ENCODE measurements at places on chromosomes 16 and 17. TPM values are rescaled to one million over a fixed set of nuclear protein-coding genes. Genes with fewer than 3 reads are reported as not detected.
A peak's percentile ranks its signal among the peaks of the same experiment; 100 is the strongest.

Gene PIRT
- not detected for total RNA-seq

DNA sequence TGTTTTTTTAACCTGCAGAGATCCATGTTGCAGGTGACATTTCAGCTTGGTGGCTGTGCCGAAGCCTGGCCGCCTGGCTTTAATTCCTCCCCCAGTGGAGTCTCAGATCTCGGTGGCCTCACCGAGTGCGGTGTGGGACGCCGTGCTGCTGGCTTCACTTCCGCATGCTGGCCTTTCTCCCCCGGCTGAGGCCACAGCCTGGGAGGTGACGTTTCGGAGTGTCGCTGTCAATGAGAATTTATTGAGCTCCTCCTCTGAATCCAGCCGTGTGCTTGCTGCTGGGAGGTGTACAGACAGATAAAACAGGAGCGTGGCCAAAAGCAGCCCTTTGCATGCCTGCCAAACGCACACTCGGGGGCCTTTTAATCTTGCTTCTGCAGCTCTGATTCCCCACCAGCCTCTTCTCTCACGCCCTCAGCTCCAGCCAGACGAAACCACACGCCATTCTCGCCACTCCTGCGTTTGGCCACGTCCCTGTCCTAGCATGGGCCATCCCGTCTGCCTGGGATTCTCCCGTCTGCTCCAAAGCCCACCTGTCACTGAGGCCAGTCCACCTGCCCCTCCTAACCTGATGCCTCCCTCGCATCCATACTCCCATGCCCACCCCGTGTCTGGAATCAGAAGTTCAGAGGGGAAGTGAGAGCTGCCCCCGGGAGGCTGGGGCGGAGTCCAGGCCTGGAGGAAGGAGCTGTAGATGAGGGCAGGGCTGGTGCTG is 3.6 kb downstream of the GSE1 start:
- DNase-seq = peak; percentile 74

Gene HOXB7
- total RNA-seq = 1.0 TPM

Gene DNAH9
- not detected for total RNA-seq

- DNase-seq = no peak
Measured at GRCh38 chr17:54901230-54901822, 674 bp downstream of the TOM1L1 start.

- no peak for DNase-seq
Measured at GRCh38 chr17:81891303-81891552, 158 bp downstream of the ALYREF start.

- DNase-seq = no peak
Measured at GRCh38 chr17:81052199-81052997, 17.4 kb downstream of the BAIAP2 start.

- no peak for DNase-seq
Measured at GRCh38 chr17:61720016-61720795, 129.2 kb upstream of the NACA2 start.

- no peak for DNase-seq
Measured at GRCh38 chr16:31507617-31507928, 618 bp downstream of the RUSF1 start.

DNA sequence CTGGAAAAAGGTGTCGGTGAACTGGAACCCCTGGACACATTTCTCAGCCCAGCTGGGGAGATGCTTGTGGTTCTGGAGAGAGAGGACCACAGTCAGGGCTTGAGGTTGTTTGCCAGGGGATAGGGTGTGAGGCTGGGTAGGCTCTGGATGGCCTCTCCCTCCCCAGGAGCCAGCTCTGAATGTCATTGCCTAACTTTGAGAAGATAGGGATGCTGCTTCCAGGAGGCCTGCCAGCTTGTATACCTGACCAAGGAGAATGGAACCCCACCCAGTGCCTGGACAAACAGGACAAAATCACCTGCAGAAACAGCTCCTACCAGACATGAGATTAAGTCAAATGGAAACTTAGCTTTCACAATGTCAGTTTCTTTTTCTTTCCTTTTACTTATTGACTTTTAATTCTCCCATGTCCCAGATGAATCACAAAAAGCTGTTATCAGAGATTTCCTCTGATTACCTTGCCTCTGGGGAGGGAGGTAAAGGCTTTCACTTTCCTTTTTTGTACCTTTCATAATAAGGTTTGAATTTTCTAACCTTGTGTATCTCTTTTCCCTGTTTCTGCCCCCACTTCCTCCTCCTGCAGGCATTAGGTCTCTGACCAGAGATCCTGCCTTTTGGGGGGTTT is 29.8 kb upstream of the PLLP start:
- DNase-seq = no peak

DNA sequence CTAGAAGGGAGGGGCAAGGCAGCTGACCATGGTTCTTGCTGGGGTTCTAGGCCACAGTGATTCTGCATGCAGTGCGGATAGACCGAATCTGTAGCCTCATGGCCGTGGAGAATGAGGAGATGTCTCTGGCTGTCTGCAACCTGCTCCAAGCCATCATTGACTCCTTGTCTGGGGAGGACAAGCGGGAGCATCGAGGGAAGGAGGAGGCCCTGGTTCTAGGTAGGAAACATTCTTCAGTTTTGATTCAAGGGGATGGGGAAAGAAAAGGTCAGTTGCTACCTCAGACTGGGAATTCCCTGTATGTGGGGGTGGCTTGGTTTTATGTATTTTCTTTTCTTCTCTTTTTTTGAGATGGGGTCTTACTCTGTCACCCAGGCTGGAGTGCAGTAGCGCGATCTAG is 7.6 kb downstream of the UNC45B start:
- no peak for DNase-seq

DNA sequence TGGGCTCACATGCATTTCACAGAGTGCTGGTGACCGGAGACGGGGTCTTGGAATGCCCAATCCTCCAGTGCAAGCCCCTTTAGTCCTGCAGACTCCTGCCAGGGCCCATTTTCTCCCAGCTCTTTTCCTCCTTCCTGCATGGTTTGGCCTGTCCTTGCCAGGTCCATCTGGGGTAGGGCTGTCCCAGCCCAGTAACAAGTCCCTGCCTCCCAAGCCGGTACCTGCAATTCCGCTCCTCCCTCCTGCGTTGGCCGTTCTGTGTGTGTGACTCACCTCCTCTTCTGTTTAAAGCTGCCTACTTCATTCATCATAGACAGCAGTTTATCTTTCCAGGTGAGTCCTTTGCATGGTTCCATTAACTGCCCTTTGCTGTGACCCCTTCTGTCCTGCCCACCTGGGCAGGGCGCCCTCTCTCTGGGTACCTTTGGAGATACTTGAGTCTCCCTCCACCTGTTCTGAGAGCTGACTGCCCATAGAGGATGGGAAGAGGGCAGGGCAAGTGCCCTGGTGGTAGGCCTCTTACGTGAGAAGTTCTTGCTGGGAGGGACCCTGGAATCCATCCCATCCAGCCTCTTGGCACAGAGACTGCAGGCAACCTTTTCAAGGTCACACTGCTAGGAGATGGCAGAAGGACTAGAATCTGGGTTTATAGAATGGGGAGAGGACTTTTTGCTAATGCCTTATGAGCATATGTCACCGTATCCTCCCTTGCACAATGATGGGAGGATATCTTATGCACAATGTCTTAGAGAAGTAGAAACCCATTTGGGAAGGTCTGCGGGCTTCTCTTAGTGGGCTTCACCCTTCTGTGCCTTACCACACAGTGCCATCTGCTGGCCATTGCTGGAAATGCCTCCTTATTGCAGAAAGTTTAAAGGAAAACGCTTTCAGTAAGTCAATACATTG is 29.7 kb upstream of the LGALS9 start:
- DNase-seq = peak; percentile 89

Gene COPZ2
- total RNA-seq = 4.3 TPM

DNA sequence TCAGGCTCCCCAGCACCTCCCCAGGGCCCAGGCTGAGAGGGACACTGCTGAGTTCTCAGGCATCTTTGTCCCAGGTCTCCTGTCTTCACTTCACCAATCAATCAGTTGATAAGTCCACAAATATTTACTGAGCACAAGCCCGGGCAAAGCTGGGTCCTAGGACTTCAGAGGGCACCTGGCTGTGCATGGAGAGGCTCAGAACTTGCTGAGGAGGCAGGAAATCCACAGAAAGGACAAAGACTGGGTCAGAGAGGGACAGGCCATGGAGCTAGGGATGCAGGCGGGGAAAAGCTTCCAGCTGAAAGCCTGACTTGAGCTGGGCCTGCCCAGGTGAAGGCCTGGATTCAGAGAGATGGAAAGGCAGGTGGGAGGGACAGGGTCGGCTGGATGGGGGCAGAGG is 33.2 kb upstream of the C1QL1 start:
- DNase-seq = no peak

DNA sequence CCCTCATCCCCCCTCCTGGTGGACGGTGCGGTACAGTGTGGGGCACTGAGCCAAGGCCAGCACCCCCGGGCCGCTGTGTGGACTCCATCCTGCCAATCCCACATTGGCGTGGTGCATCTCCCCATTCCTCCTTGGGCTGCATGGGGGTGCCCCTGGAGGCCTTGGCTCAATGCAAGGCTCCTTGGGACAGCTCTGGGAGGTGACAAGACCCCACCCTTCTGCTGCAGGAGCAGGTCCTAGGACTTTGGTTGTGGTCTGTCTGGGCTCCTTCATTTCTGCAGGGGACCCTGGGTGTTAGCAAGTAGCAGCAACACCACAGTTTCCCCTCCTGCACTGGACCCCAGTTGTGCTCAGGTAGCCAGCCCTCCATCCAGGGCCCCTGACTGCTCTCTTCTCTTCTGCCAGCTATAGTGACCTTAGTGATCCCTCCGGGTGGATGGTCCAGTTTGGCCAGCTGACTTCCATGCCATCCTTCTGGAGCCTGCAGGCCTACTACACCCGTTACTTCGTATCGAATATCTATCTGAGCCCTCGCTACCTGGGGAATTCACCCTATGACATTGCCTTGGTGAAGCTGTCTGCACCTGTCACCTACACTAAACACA is 1.3 kb downstream of the PRSS21 start:
- no peak for DNase-seq

DNA sequence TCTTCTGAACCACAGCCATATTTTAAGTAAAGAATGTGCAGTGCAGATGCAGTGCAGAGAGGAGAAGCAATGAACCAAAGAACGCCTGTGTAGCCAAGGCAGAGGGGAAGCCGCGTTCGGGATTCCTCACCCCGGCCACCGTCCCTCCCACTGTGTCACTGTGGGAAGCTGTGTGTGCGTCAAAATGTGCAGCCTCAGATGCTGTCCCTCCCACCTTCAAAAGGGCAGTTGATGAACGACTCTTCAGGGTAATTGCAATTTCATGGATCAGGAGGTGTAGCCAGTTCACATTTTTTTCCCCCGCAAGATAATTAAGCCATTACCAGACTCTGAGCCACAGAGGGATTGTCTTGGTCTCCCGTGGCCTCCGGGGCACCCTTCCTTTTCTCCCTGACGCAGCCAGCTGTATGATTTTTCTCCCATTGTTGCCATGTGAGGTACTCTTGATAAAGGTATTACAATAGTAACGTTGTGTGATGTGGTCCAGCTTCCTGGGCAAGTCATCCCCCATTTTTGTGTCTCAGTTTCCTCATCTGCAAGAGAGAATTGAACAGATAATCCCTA is 190.0 kb downstream of the FOXL1 start:
- DNase-seq = no peak

- peak; percentile 45 for DNase-seq
Measured at GRCh38 chr17:35051183-35051578, 12.3 kb downstream of the RFFL start.

- no peak for DNase-seq
Measured at GRCh38 chr17:17910060-17910459, 62.1 kb downstream of the TOM1L2 start.

Gene IL34
- not detected for total RNA-seq

- peak; percentile 77 for DNase-seq
Measured at GRCh38 chr17:10646392-10646990, 10.6 kb downstream of the MYH3 start.

Gene KRT12
- not detected for total RNA-seq

DNA sequence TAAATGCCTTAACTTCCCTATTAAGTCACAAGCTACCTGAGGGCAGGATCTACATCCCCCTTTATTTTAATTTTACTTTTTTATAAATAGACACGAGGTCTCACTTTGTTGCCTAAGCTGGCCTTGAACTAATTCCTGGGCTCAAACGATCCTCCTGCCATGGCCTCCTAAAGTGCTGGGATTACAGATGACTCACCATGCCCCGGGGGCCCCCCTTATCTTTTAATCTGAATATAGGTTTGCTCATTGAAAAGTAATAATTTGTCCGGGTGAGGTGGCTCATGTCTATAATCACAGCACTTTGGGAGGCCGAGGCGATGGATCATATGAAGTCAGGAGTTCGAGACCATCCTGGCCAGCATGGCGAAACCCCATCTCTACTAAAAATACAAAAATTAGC is 14.2 kb downstream of the ETV4 start:
- peak; percentile 13 for DNase-seq

GRCh38 chr16:4435337-4436067 is 9.8 kb downstream of the DNAJA3 start:
- DNase-seq = no peak
